MCF 10A (cell line): ENCODE measurements at places on chromosomes 4 and X. TPM values are rescaled to one million over a fixed set of nuclear protein-coding genes. Genes with fewer than 3 reads are reported as not detected.
A peak's percentile ranks its signal among the peaks of the same experiment; 100 is the strongest.

GRCh38 chrX:150587585-150588503 lies 19.4 kb downstream of the MTM1 start:
- peaks cover 4% of the 10 kb centered on the region for H3K36me3 ChIP-seq
- no peaks in the 10 kb centered on the region for H3K4me1 ChIP-seq
- H3K4me3 ChIP-seq: no peak overlapping the region
- DNase-seq: peak; percentile 61
- no peak overlapping the region for H3K27ac ChIP-seq

GRCh38 chr4:29536745-29537144 lies 1183.4 kb upstream of the PCDH7 start:
- H3K27ac ChIP-seq: no peak overlapping the region

DNA sequence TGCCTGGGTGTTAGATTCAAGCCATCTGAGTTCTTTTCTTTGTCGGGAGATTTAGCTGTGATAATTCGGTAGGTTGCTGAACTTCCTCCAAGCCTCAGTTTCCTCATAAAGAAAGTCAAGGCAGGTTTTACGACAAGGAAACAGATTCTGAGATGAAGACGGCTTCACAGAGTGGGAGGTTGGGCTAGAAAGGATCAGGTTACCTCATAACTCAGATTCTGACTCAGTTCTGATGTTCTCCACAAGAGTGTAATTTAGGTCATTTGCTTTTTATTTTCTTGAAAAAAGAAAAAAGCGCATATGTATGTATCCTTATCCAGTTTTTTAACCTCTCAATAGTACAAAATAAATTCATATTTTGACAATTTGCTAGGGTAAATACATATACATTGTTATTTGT lies 47.2 kb upstream of the ELOVL6 start:
- H3K4me1 ChIP-seq: peaks cover 6% of the 10 kb centered on the region
- H3K27me3 ChIP-seq: no peaks in the 10 kb centered on the region
- no peak overlapping the region for H3K4me3 ChIP-seq

DTHD1 gene
- not detected in 2 replicates for total RNA-seq

BMPR1B gene
- 17.2 and 18.8 TPM in 2 replicates for total RNA-seq

- H3K27ac ChIP-seq: no peak overlapping the region
- no peaks in the 10 kb centered on the region for H3K36me3 ChIP-seq
- no peak for DNase-seq
These were observed 729 bp downstream of the GSX2 start for GRCh38 chr4:54100595-54101189.

DNA sequence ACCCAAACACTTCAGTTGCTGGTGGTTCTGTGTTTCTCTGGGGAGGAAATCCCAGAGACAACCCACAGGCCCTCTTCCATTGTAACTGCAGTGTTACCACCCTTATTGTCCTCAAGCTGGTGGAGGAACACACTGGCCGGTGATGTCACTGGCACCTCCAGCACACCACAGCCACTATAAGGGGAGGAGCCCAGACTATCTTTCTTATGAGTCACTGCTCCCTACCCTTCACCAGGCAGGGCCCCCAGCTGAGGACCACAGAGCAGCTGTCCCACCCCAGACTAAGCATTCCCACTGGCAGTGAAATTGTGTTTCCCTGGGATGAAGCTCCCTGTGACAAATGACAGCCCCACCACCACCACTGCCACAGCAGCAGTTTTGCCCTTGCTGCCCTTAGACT lies 171.8 kb upstream of the FGF16 start:
- no peaks in the 10 kb centered on the region for H3K27me3 ChIP-seq
- H3K36me3 ChIP-seq: peaks cover 6% of the 10 kb centered on the region
- DNase-seq: no peak
- no peaks in the 10 kb centered on the region for H3K4me1 ChIP-seq
- no peak overlapping the region for H3K4me3 ChIP-seq

- no peak for DNase-seq
- H3K4me3 ChIP-seq: no peak overlapping the region
- H3K27ac ChIP-seq: no peak overlapping the region
- H3K4me1 ChIP-seq: peaks cover 6% of the 10 kb centered on the region
- no peaks in the 10 kb centered on the region for H3K27me3 ChIP-seq
- H3K36me3 ChIP-seq: no peaks in the 10 kb centered on the region
These were observed 12.5 kb downstream of the RASGEF1B start for GRCh38 chr4:81459228-81459627.

LRCH2 gene
- 0.44 and 0.68 TPM in 2 replicates for total RNA-seq

- H3K27ac ChIP-seq: no peak overlapping the region
- DNase-seq: no peak
- no peaks in the 10 kb centered on the region for H3K36me3 ChIP-seq
- no peak overlapping the region for H3K4me3 ChIP-seq
- no peaks in the 10 kb centered on the region for H3K4me1 ChIP-seq
These were observed 436.5 kb upstream of the FTHL17 start for GRCh38 chrX:31508338-31508737.

NXF2 gene
- total RNA-seq: not detected in 2 replicates

YTHDC1 gene
- total RNA-seq: 117 and 123 TPM in 2 replicates

CT45A3 gene
- total RNA-seq: not detected in 2 replicates

DNA sequence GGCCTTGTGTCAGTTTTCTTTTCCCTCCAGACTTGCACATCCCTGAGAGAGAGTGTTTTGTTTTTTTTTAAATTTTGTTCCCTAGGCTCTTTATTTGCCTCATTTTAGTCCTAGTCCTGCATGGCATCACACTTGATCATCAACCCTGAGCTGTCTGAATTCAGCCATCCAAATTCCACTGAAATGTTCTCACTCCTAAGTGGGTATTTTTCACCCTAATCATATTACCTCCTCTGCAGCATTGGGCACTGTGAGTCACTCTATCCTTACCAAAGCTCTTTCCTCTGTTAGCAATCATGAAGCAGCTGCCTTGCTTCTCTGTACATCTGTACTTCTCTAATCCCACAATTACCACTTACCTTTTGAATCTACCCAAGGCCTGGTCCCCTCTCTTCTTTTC lies 356.6 kb upstream of the MAGEB2 start:
- H3K4me1 ChIP-seq: no peaks in the 10 kb centered on the region
- no peaks in the 10 kb centered on the region for H3K36me3 ChIP-seq
- DNase-seq: peak; percentile 0
- peaks cover 41% of the 10 kb centered on the region for H3K27me3 ChIP-seq
- no peak overlapping the region for H3K4me3 ChIP-seq

TRIM2 gene
- total RNA-seq: 33.0 and 37.2 TPM in 2 replicates

DNA sequence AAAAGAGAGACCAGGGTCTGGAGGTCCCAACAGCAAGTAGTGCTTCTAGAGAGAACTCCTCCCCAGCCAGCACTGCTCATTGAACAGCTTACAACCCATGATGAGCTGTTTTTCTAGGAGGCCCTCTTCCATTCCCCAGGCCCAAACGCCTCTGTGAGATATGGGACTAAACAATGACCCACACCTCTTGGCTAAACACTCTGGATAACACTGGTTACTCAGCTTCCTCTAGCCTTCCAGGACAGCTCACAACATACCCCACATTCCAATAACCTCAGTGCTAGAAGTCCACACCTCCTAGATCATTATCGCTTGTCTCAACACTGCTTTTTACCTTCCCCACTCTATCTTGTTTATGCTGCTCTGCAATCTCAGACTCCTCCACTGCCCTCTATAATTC lies 35.4 kb upstream of the PGRMC2 start:
- H3K36me3 ChIP-seq: no peaks in the 10 kb centered on the region
- DNase-seq: peak; percentile 27
- H3K27me3 ChIP-seq: no peaks in the 10 kb centered on the region

F8A3 gene
- 2.8 and 4.0 TPM in 2 replicates for total RNA-seq

GAGE13 gene
- not detected in 2 replicates for total RNA-seq

GYPE gene
- total RNA-seq: not detected in 2 replicates

GRCh38 chr4:128787509-128788311 lies 21.8 kb upstream of the JADE1 start:
- H3K36me3 ChIP-seq: no peaks in the 10 kb centered on the region
- no peak overlapping the region for H3K4me3 ChIP-seq
- no peak for DNase-seq
- no peaks in the 10 kb centered on the region for H3K4me1 ChIP-seq

SPARCL1 gene
- total RNA-seq: not detected in 2 replicates

FRG2 gene
- not detected in 2 replicates for total RNA-seq

DNA sequence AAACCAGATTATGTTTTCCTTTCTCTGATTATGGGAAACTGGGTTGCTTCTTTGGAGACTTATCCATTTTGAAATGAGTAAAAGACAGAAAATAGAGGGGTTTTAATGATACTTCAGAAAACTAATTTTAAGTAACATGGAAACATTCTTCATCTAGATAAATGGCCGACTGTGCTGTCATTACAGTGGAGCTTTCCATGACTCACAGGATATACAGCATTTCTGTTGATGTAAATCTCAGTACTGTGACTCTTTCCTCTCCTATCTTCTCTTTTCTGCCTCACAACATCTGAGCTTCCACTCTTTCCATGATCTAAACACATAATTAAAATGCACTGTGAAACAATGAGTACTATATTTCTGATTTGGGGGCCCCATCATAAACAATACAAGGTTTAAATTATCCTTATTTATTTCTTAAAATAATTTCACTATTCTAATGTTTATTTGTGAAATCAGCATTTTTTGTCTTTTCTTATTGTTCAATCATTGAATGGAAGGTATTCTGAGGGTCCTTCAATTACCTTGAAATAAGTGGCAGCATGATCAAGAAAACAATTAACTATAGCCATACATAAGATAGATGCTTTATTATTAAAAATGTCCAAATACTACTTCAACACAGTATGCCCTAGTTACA lies 19.3 kb downstream of the SEC24D start:
- H3K27ac ChIP-seq: no peak overlapping the region
- H3K4me1 ChIP-seq: no peaks in the 10 kb centered on the region
- H3K27me3 ChIP-seq: no peaks in the 10 kb centered on the region
- DNase-seq: no peak

AFP gene
- not detected in 2 replicates for total RNA-seq

- H3K36me3 ChIP-seq: no peaks in the 10 kb centered on the region
- peak; percentile 26 for DNase-seq
- no peak overlapping the region for H3K27ac ChIP-seq
- H3K27me3 ChIP-seq: peaks cover 45% of the 10 kb centered on the region
- no peak overlapping the region for H3K4me3 ChIP-seq
These were observed 11.8 kb downstream of the TMEM31 start for GRCh38 chrX:103722505-103722904.

UGT2B7 gene
- total RNA-seq: not detected in 2 replicates

PRDM8 gene
- total RNA-seq: 4.8 and 4.9 TPM in 2 replicates

GRCh38 chrX:386239-386767 lies 404 bp downstream of the PPP2R3B start:
- peaks cover 9% of the 10 kb centered on the region for H3K36me3 ChIP-seq
- no peaks in the 10 kb centered on the region for H3K4me1 ChIP-seq
- peak overlapping the region; percentile 99 for H3K27ac ChIP-seq
- DNase-seq: no peak
- no peaks in the 10 kb centered on the region for H3K27me3 ChIP-seq

MAGEE2 gene
- total RNA-seq: not detected in 2 replicates

DNA sequence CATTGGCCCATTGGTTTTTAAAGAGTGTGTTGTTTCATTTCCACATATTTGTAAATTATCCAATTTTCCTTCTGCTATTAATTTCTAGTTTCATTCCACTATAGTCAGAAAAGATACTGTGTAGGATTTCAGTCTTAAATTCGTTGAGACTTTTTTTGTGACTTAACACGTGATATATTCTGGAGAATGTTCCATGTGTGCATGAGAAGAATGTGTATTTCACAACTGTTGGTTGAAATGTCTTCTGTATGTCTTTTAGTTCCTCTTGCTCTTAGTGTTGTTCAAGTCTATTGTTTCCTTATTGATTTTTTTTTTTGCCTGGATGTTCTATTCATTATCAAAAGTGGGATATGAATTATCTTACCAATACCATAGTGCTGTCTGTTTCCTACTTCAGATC lies 606.9 kb downstream of the RPA4 start:
- H3K4me1 ChIP-seq: no peaks in the 10 kb centered on the region
- H3K27ac ChIP-seq: no peak overlapping the region
- no peak for DNase-seq
- no peaks in the 10 kb centered on the region for H3K36me3 ChIP-seq
- H3K4me3 ChIP-seq: no peak overlapping the region

GRCh38 chr4:123596805-123597204 lies 200.2 kb downstream of the SPRY1 start:
- peaks cover 23% of the 10 kb centered on the region for H3K4me1 ChIP-seq
- DNase-seq: no peak
- no peaks in the 10 kb centered on the region for H3K36me3 ChIP-seq
- H3K4me3 ChIP-seq: no peak overlapping the region

AKAP4 gene
- total RNA-seq: not detected in 2 replicates

DNA sequence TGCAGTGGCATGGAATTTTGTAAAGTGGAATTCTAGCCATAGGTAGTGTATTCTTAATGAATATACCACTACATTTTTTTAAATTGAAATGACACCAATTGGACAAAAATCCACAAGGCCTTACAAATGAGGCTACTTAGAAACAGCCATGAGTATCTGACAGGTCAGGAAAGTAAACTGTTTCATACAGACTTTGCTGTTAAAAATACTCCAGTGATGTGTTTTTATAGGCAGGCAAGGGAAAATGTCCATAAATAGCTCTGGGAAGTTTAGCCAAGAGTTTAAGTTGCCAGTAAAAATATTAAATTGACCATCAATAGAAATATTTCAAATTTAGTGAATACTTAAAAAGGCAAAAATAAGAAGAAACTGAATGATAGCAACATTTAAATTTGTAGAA lies 41.8 kb upstream of the PDLIM5 start:
- peak overlapping the region; percentile 99 for H3K27ac ChIP-seq
- DNase-seq: peak; percentile 6
- peaks cover 23% of the 10 kb centered on the region for H3K4me1 ChIP-seq
- H3K27me3 ChIP-seq: no peaks in the 10 kb centered on the region

DNA sequence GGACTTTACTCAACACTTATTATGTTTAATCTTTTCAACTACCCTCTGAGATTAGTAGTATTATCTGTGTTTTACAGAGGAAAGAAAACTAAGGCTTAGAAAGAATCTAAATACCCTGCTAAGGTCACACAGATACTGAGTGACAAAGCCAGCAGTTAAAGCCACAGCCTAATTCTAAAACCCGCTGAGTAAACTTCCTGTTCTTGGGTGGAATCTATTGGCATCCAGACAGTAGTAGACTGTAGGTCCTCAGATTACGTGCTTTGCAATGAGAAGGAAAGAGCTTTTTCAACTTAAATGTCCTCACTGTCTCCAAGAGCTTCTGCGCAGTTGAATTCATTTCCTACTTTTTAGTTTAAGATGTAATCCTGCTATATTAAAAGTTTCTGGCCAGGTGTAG lies 126.0 kb downstream of the TENM3 start:
- no peak overlapping the region for H3K27ac ChIP-seq
- H3K4me1 ChIP-seq: no peaks in the 10 kb centered on the region
- H3K27me3 ChIP-seq: no peaks in the 10 kb centered on the region
- H3K36me3 ChIP-seq: peaks cover 5% of the 10 kb centered on the region

DNA sequence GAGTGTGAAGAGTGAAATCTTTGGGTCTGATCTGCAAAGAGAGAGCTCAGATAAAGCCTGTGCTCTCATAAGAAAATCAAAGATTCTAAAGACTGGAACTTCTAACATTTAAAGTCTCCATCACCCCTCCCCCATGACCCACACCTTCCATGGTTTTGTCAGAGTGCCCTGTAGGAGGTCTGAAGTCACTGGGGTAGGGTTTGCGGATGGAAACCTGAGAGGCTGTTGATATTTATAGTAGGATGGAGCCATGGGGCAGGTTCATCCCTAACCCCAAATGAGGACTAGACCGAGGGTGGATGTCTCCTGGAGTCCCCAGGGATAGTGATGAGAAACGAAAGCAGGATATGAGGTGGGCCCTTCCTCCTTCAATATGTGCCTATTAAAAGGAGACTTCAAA lies 28.4 kb upstream of the NLGN4X start:
- H3K27ac ChIP-seq: no peak overlapping the region
- H3K36me3 ChIP-seq: no peaks in the 10 kb centered on the region
- DNase-seq: no peak
- H3K4me1 ChIP-seq: no peaks in the 10 kb centered on the region
- H3K27me3 ChIP-seq: no peaks in the 10 kb centered on the region
- no peak overlapping the region for H3K4me3 ChIP-seq
